ENCODE measurements at places on chromosomes 3 and 15.

DNA sequence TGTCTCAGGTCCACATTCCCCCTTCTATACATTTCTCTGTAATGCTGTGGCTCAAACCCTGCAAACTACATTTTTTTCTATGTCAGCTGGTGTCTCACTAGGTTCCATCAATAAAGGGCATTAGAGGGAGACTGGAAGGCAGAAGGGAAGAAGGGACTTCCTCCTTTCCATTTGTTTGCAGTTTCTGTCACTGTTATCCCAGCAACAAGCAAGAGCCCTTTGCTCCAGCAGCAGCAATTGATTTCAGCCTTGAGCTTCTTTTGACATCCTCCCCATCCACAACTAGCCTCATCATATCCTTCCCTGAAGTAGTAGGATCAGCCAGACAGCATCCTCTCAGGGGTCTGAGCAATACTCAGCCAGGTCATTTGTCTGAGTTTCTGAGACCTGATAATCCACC is 5.3 kb upstream of the NCK1 start:
- DNase-seq: no peak

GRCh38 chr3:53384465-53385423 is 37.4 kb upstream of the DCP1A start:
- no peak for DNase-seq

DNA sequence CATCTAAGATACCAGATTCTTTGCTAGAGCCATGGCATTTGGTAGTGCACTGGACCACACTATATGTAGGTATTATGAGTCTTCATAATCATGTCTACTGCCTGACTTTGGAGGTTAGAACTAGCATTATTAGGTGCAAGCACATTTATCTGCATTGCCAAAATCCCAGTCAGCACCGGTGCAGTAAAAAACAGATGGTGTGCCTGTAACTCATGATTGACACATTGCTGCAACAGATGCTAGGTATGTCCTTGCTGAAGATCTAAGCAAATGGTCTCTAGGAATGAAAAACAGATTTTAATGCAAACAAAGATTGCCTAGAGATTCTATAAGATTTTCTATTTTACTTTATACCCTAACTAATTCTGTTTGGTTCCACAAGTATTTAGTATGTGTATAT is 47.7 kb downstream of the MYO5A start:
- DNase-seq: no peak

GRCh38 chr3:185164428-185165217 is 11.8 kb upstream of the C3orf70 start:
- no peak for DNase-seq

GRCh38 chr3:42852441-42852840 is 23.2 kb downstream of the CYP8B1 start:
- no peak for DNase-seq

GRCh38 chr3:66572090-66572675 is 71.4 kb upstream of the LRIG1 start:
- no peak for DNase-seq

- no peak for DNase-seq
These were observed 53.6 kb downstream of the TASOR start for GRCh38 chr3:56629451-56629850.

GRCh38 chr15:84949043-84949442 is 32.6 kb upstream of the PDE8A start:
- no peak for DNase-seq

DNA sequence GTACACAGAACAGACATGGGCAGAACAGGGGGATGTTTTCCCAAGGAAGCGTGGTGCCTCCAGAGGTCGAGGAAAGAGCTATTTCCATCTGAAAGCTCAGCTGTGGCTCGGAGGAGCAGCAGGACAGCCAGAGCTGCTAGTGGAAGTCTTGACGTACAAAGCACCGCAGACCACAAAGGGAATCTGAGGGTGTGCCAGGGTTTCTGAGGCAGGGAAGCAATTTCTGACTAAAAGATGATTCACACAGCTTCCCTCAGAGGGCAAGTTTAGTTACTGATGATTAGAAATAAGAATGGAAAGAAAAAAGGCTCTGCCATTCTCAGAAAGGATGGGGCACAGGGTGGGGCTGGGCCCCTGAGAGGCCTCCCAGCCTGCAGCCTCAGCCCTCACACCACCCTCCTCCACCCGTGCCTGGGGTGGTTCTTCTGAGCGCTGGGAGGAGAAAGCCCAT is 45.8 kb upstream of the SEC13 start:
- DNase-seq: no peak

DNA sequence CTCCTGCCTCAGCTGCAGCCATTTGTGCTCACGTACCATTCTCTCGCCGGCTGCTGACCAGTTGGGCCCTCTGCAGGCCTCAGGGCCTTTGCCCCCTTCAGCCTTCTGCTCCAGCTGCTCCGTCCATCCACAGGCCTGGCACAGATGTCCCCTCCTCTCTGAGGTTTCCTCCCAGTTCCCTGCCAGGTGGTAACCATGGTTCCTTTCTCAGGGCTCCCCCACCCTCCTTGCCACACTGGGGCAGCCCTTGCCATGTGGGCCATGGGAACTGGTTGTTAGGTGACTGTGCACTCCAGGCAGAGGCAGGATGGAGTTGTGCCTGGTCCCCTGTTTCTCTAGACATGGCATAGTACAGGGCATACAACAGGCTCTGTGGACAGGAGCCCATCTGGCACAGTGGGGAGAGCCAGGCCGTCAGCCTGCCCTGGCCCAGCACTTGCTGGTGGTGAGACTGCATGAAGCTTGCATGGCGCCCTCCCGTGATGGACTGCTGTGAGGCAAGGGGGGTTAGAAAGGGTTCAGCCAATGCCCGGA is 148.9 kb downstream of the DNAJB8 start:
- DNase-seq: no peak

GRCh38 chr15:47364230-47365141 is 352.8 kb upstream of the SEMA6D start:
- no peak for DNase-seq

- DNase-seq: no peak
These were observed 87.4 kb downstream of the NFKBIZ start for GRCh38 chr3:101936419-101937356.

DNA sequence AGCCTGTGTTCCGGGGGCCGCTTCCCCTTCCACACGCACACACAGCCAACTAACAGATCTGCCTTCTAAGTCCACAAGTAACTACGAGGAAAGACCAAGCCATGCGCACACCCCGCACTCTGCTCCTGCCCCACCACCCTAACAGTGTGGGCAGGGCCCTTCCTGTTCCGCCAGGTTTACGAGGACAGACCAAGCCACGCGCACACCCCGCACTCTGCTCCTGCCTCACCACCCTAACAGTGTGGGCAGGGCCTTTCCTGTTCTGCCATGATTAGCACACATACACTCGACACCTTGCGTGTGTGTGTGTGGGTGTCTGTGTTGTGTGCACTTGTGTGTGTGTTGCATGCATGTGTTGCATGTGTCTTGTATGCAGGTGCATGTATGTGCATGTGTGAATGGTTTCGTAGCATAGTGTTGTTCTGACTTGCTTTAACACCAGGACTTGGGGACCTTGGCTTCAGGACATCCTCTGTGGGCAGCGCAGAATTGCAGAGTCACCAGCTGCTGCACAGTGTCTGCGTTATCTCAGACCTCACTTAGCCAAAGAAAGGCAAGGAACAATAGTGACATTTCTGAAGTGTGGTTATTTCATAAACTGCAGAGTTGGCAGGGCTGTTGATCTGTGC is 114.4 kb downstream of the CHSY1 start:
- DNase-seq: no peak

DNA sequence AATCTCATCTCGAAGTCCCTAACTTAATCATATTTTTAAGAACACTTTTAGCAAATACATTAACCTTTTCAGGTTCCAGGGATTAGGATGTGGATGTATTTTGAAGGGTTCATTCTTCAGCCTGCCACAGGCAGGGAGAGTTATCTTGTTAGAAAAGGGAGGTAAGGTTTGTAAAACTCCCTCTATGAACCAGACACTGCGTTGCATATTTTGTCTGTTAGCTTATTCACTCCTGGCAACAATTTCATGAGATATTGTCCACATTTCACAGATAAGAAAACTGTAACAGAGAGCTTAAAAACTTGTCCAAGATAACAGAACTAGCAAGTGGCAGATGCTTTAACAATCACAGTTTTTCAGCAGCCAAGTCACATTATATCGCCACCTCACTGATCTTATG is 155.4 kb downstream of the DIPK2A start:
- DNase-seq: no peak

DNA sequence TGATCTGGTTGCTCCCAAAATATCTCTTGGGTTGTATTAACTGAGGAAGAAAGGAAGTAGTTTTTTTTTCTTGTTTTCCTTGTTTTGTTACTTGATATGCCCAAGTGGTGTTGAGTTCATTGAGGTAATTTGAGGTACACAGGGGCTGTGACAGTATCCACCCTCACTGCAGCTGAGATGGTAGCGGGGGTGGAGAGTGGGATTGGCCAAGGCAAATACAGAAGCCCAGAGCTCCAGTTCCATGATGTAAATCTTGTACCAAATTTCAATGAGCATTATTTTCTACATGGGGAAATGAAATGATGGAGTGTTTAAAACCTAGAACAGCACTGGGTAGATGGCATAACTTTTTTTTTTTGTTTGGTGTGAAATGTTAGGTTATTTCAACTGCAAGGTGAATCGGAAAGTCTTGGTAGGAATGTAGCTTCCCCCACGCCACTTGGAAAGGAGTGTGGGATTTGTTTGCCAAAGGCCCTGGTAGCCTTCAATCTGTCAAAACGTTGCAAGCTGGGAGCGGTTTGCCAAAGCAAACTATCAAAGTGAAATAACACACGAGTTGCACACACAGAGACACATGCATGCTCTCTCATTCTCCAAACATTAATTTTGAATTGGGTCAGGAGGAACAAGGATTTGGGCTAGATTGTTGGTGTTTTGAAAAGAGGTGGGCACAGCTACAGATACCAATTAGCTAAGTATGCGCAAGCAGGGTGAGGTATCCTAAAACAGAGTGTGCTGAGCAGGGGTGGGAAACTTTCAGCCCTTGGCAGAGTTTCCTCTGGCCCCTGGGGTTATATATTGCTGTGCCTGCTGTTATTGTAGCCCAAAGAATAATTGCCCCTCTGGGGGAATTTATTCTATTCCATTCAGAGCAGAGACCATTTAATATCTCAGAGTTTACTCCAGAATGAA is 34.6 kb downstream of the THSD4 start:
- no peak for DNase-seq

- DNase-seq: no peak
These were observed 8.7 kb downstream of the SLC6A6 start for GRCh38 chr3:14411166-14411526.

GRCh38 chr3:151871639-151872468 is 1.6 kb upstream of the SUCNR1 start:
- no peak for DNase-seq

DNA sequence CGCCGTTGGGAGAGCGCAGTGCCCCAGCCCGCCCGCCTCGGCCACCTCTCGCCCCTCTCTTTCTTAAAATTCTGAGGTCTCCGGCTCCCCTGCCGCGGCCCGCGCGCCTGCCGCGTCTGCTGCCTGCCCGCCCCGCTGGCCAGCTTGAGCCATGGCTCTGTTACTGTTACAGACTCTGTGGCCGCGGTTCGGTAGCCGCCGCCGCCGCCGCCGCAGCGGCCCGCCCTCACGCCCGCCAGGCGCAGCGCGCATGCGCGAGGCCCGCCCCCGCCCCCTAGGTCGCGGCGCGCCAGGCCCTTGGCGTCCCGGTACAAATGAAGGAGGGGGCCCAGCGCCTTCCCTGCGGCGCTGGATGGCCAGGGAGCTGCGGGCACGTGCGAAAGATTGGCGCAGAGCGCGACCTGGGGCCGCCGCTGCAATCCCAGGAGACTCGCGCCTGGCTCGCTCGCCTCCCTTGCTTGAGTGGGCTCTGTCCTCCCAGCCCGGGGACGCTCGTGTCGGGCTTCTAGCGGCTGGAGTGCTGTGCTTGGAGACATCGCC is at the start of gene ONECUT1:
Gene ONECUT1 (minus strand): TSS at position 168 of the 540 bp plus-strand sequence. CDS start 452 bp downstream, outside the sequence.
- peak; percentile 43 for DNase-seq

- no peak for DNase-seq
These were observed 230.0 kb upstream of the ST8SIA2 start for GRCh38 chr15:92163641-92164040.

GRCh38 chr3:61934505-61934871 is 373.1 kb downstream of the PTPRG start:
- no peak for DNase-seq

DNA sequence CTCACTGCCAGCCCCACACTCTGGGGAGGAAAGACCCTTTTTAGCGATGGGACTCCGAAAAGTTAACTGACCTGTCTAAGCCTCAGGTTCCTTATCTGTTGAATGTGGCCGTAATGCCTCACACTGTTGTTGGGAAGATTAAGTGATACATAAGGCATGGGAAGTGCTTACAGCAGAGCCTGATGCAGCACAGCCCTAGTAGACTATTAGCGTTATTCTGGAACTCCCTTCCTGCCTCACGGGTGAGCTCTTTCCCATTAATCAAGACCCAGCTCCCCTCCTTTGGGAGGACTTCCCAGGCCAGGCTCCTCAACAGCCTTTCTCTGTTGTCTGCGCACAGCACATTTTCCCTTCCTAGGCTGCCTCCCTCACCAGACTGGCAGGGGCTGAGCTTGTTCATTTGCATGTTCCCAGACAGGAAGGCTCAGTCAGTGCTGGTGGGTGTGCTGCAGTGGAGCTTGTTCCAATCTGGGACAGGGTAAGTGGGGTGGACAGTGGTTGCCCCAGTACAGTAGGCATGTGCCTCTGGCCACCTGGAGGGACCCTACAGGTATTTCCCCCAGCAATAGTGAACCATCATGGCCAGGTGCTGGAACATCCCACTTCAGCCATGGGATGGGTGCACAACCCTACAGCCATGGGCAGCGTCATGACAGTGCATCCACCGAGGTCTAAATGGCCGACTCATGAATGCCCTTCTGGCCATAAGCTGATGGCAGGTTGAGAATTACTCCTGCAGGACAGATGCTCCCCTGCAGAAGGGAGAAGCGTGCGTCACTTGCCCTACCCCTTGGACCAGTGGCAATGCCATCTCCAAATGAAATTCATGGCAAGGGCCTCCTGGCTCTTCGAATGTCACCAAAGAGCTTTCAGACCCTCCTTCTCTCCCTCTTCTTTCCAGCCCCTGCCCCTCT is 5.8 kb upstream of the PSTPIP1 start:
- DNase-seq: no peak

- no peak for DNase-seq
These were observed 119.8 kb downstream of the PDCD6IP start for GRCh38 chr3:33918126-33918756.

DNA sequence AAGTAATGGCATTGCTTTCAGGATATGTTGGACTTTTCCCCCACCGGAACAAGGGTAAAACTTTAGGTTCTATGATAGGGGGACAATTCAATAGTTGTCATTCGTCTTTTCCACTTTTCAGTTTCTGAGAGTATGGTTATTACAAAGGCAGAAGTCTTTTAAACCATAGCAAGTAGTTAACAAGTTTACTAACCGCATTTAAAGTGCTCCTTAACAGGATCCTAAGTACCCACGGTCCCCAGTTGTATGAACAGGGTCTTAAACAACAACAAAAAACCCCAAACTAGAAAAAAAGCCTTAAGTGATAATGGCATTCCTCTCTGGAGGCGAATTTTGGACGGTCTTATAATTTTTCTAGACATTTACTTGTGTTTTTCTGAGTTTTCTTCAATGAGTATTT is 831 bp downstream of the IFT57 start:
- DNase-seq: no peak

GRCh38 chr15:95259965-95260364 is 1028.6 kb downstream of the MCTP2 start:
- no peak for DNase-seq

GRCh38 chr3:40843851-40844548 is 319.2 kb downstream of the ZNF621 start:
- DNase-seq: no peak
